ENCODE measurements at places on chromosomes 4 and X. TPM values are rescaled to one million over a fixed set of nuclear protein-coding genes. Genes with fewer than 3 reads are reported as not detected.

ARHGEF6 gene
- 0.72 TPM for total RNA-seq

GAGE12F gene
- total RNA-seq = not detected

TMEM192 gene
- total RNA-seq = 21.5 TPM

RHOXF2B gene
- total RNA-seq = not detected

SCML1 gene
- total RNA-seq = 5.5 TPM

USP26 gene
- not detected for total RNA-seq

SLC9A6 gene
- 15.2 TPM for total RNA-seq

CDKL2 gene
- 1.1 TPM for total RNA-seq

BMPR1B gene
- 15.3 TPM for total RNA-seq

NWD2 gene
- under 0.01 TPM for total RNA-seq

SYP gene
- not detected for total RNA-seq

GALNTL6 gene
- not detected for total RNA-seq

DACH2 gene
- total RNA-seq = 0.21 TPM

MTMR8 gene
- 0.21 TPM for total RNA-seq

GLA gene
- 29.9 TPM for total RNA-seq

SOX3 gene
- not detected for total RNA-seq

FREM3 gene
- not detected for total RNA-seq

GAGE2A gene
- not detected for total RNA-seq

ANKRD50 gene
- 17.7 TPM for total RNA-seq

CXCL13 gene
- total RNA-seq = not detected

ZCCHC13 gene
- total RNA-seq = not detected

GPAT3 gene
- 3.2 TPM for total RNA-seq

RNF175 gene
- not detected for total RNA-seq

SYNPO2 gene
- 0.24 TPM for total RNA-seq

CHRDL1 gene
- total RNA-seq = 6.3 TPM

UGT2B11 gene
- not detected for total RNA-seq

RBMX2 gene
- total RNA-seq = 15.2 TPM

HSFX2 gene
- total RNA-seq = 0.72 TPM
